ENCODE measurements at places on chromosomes 5 and 9. TPM values are rescaled to one million over a fixed set of nuclear protein-coding genes. Genes with fewer than 3 reads are reported as not detected.
A peak's percentile ranks its signal among the peaks of the same experiment; 100 is the strongest.

ANKRD18A gene
- total RNA-seq, result 51.7 TPM

GMCL2 gene
- 9.8 TPM for total RNA-seq

ARID3C gene
- total RNA-seq, result 0.31 TPM

PCYOX1L gene
- 29.9 TPM for total RNA-seq

- DNase-seq, result no peak
Measured at GRCh38 chr5:158303275-158303674, 444.3 kb upstream of the CLINT1 start.

DNA sequence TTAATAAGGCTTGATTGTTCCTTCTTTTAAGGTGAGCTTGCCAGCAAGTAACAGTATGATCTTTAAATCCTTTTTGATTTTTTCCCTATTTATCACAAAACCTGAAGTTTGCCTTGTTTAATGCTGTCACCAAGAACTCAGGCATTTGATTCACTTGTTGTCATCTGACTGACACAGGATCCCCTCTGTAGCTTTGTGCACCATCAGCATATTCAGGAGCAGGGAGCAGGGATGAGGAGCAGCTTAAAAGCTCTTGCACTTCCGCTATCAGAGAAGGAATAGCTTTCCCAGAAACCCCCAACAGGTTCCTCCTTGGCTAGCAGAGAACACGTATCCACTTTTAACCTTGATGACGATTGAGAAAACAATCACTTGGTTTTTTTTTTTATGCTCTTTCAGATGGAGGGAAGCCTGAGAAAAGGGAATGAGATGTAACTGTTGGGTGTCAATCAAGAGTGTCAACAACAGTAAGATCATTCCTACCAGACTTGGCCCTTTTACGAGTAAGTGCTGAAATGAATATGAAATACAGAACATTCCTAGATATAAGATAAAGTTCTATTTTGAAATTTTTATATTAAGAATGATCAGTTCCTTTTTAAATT lies 433.1 kb upstream of the CDH18 start:
- no peak for DNase-seq

GRCh38 chr5:38790891-38791290 lies 54.9 kb upstream of the OSMR start:
- no peak for DNase-seq

DNA sequence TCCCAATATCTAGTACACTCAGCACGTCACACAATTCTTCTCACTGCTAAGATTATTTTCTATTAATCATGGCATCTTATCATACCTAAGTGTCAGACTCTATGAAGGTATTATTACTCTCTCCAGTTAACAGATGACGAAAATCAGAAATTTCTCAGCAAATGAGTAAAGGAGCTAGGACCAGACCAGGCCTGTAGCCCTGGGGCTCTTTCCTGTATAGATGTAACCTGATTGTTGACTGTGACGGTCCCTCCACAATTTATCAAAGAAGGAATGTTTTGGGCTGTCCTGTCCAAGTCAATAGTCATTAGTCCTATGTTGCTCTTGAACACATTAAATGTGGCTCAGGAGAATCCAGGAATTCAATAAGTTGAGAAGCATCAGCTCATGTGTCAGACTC lies 106.2 kb downstream of the ST8SIA4 start:
- no peak for DNase-seq

- DNase-seq, result peak; percentile 85
Measured at GRCh38 chr9:101437806-101438232, 2.2 kb upstream of the ALDOB start.

DNA sequence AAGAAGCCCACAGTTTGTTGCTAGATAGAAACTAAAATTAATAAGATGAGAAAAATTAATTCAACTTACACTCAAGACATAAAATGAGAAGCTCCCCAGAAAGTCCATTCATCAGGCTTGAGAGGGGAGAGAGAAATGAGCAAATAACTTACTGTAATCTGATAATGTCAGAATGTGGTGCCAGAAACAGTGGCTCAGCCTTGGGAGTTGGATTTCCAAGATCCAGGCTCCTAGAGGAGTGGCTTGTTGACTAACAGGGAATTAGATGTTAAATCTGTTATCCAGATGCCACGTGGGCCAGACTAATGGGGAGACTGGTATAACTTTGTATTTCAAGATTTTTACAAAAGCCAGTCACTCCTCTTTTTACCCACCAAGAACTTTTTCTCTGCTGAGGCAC lies 458.2 kb downstream of the GADD45G start:
- DNase-seq, result no peak

GRCh38 chr9:3385871-3386270 lies 139.9 kb downstream of the RFX3 start:
- no peak for DNase-seq

DNA sequence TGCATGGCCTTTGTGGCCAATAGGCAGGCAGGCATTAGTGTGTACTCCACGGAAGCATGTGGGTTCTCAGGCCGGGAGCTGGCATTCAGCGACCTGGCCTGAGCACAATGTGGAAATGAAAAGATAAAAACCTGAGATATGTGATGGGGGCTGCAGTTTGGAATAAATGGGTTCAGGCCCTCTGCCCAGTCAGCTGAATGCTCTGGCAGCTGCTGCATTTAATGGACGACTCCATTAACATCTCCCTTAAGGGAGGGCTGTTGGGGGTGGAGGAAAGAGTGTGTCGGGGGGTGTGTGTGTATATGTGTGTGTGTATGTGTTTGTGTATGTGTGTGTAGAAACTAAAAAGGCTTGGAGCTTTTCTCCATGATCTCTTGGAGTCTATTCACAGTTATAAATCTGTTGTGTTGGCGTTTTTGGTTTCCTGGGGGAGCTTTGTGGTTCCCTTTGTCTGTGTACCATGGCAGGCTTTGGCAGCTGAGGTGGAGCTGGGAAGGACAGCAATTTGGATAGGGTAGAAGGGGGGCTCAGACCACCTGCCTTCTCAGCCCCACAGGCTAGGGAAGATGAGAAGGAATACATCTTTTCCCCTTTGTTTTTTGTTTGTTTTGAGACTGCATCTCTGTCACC lies 27.3 kb upstream of the HSPA9 start:
- DNase-seq, result no peak

GRCh38 chr9:89595646-89596045 lies 9.2 kb upstream of the GADD45G start:
- DNase-seq, result no peak

Measured in testis (tissue), 5 donors.